Activated naive CD4-positive, alpha-beta T cell (primary cell): ENCODE measurements at places on chromosomes 16 and 17.

- DNase-seq, result no peak
These were observed 1044.6 kb downstream of the CDH11 start for GRCh38 chr16:64077242-64077641.

- DNase-seq, result no peak
These were observed 162.5 kb downstream of the ZNF423 start for GRCh38 chr16:49693445-49693844.

- DNase-seq, result no peak
These were observed 2.5 kb upstream of the SLC13A2 start for GRCh38 chr17:28470914-28471366.

DNA sequence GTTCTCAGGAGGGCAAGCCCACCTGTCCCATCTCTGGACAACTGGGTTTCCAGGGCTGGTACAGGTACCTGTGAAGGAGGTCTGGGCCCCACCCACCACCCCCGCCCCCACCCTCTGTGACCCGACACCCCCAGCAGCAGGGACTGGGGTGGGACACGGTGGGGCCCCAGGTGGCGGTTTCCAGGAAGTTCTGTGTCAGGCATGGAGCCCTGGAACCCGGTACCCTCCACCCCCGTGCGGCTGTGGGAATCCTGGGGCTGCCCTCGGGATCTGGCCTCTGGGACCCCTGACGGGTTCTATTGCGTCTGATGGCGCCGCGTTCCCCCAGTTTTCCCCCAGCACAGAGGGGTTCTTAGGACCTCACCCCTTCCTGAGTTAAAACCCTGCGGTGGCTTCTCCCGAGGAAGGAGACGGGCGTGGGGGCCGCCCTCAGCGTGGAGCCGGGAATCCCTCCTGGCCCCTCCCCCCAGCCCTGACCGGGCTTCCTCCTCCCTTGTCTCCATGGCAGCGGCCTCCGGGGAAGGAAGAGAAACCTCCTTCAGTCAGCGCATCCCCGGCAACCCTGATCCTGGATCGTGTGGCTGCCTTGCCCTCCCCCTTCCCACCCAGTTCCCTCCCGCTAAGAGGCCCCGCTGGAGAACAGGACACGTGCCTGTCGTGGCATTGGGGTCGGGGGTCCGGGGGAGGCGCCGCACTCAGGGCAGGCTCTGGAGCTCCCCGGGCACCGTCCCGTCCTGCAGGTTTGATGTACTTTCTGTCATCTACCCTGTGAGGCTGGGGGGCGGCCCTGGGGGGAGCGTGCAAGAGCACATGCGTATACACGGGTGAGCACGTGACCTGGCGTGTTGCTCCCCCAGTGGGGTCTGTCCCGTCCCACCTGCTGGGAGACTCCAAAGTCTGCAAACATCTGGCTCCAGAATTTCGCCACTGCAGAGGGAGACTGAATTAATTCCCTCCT is 30.3 kb downstream of the CACNA1H start:
- DNase-seq, result no peak

DNA sequence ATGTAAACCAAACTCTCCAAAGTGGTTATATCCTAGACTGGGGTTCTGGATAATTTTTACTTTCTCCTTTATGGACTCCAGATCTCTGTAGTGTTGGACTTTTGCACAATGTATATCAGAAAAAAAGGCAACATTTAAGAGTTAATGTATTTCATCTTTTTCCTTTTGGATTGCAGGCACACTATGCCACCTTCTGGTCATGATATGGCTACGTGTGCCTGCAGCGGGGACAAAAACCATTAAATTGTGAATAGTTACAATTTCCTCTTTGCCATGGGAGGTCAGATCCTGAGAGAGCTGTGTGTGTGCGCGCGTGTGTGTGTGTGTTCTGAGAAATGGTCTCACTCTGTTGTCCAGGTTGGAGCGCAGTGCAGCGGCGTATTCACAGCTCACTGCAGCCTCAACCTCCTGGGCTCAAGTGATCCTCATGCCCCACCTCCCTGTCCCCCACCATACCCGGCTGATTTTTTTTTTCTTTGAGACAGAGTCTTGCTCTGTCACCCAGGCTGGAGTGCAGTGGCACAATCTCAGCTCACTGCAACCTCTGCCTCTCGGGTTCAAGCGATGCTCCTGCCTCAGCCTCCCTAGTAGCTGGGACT is 4.3 kb upstream of the SGF29 start:
- no peak for DNase-seq

DNA sequence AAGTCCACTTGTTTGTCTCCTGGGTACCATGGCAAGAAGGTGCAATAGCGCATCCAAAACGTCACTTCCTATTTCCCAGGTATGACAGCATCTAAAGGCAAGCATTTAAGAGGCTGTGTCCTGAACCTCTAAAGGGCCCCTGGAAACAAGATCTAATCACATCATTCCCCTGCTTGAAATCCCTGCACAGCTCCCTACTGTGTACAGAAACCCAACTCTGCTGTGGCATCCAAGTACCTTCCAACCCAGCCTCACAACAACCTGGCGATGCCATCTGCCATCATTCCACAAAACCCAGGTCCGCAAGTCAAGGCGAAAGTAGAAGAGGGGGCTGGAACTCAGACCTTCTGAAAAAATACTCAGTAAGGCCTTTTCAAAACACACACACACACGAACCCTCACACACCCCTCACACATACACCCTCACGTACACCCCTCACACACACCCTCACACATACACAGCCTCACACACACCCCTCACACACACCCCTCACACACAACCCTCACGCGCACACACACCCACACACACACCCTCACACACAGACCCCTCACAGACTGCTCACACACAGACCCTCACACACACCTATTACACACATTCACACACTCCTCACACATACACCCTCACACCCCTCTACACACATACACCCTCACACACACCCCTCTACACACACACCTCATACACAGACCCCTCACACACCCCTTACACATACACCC is 24.5 kb downstream of the C17orf67 start:
- no peak for DNase-seq

GRCh38 chr17:6660805-6661463 is 9.4 kb downstream of the C17orf100 start:
- no peak for DNase-seq

DNA sequence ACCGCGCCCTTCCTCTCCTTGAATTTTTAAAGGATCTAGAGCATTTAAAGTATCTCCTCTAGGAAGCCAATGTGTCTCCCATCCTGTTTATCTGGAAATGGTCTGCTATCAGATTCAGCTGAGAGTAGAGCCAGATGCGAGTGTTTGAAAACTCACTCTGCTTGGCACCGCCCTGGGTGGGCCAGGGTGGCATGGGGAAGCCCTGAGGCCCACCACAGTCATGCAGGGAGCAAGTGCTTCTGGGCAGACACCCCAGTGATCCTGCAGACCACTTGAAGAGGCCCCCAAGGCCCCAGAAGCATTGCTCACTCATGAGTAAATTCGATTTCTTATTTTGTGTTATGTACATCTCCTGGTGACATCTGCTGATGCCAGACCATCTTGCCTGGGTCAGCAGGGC is 8.7 kb upstream of the CACNG4 start:
- DNase-seq, result no peak

DNA sequence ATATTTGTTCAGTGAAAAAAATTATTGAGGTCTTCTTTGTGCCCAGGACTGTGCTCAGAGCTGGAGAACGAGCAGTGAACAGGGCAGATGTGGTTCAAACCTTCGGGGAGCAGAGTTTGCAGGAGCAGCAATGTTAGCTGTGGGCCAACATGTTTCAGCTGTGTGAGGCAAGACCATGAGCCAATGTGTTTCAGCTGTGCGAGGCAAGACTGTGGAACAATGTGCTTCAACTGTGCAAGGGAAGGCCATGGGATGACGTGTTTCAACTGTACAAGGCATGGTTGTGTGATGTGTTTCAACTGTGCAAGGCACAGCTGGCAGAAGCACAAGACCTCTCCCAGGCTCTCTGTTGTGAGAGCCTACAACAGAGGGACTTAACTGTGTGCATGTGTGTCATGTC is 35.2 kb upstream of the SDK2 start:
- DNase-seq, result no peak

DNA sequence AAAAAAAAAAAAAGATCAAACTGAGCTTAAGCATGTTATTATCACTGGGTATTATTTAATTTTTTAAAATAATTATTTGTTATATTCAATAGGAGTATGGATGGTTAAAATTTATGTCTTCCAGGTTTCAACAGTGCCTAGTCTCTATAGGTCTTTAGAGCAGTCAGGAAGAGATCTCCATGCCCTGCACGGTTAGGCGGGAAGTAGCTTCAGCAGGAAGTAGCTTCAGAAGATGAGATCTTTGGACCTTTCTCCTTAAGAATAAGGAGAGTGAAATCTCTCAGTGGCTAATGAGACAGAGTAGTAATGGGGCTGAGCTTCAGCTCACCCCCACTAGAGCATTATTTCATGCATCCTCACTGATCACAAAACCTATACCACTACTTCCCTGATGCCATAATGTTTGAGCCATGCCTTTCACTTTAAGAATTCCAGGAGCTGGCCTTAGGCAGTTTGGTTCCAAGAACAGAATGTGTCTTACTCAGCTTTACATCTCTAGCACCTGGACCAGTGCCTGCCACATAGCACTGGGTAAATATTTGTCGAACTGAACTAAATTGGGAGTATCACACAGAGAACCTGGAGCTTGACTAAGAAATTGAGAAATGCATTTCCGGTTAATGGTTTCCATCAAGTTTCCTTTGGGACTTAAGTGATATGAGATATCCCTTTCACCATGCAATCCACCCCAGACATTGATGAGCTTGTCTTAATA is 43.5 kb downstream of the SCPEP1 start:
- no peak for DNase-seq

DNA sequence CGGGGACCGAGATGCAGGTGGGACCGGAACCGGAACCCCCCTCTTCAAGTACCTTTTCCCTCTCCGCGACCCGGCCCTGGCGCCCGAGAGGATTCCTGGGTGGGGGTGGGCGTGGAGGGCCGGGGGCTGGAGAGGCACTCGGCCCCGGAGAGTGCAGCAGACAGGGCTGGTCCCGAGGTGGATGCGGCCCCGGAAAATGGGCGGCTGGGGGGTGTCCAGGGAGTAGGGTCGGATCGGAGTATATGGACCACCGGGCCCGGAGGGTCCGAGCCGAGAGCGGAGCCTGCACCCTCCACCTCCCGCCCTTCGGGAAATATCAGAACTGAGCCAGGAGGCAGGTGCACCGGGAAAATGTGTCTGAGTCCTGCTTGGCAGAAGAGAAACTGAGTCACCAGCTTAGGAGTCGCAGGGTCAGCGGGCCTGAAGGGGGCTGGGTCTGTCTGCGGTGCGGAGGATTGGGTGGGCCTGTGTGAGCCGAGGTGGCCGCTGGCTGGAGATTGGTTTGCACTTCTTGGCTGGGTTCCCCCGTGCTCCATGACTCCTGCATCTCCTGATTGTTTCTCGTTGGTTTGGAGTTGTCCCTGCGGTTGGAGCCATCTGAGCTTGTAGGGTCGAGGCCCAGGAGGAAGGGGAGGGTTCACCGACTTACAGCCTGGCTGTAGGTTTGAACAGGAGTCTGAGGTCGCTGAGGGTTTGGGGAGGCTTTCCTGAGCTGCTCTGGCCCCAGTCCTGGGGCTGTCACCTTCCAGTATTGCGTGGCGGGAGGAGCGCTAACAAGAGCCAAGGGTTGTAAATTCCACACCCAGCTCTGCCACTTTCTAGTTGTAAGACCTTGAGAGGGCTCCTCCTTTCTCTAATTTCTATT is 518 bp downstream of the SH2B1 start:
- DNase-seq, result no peak

DNA sequence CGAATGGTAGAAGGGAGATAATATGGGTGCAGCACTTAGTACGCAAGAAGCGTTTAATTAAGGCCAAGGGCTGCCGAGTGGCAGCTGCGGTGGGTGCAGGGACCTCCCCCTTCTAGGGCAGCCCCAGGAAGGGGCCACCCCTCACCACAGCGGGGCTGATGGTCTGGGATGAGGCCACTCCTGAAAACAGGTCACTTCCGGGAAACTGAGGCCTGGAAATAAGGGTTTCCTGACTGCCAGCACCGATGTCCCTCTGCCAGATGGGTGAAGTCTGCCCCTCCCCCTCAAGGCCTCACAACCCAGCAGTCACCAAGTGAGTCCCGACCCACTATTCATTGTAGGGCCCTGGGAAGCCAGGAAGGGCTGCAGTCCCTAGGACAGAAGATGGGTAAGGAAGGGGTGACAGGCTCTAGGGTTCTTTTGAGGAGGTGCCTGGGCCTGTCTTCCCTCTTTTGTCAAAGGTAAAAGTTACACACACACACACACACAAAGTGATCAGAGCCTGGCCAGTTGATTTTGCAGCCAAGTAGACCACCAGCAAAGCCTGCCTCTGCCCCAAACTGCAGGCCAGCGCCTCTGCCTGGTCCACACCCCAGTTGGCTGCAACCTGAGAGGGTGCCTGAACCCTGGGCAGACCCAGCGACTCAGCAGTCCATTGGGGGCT is 12.5 kb downstream of the SREBF1 start:
- DNase-seq, result no peak

DNA sequence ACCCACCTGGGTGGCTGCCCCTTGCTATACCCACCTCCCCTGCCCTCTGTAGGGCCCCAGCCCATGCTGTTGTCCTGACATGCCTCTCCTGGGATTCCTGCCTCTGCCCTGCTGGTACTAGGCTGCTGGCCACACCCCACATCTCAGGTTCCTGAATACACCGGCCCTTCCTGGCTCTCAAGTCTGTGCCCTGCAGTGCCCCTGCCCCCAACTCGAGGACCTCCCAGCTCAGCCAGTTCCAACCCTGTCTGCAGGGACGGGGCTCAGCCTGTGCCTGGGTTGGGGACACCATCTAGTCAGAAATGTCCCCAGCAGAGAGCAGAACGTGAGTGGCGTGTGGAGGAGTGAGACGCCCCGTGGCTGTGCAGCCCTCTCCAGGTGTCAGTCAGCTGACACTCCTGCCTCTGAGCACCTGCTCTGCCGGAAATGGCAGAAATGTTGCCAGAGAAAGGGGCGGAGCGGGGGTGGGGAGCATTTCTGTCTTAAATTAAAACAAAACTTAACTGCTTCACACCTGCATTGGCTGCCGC is 28.7 kb downstream of the ACSF3 start:
- peak; percentile 82 for DNase-seq
